Pulmonary artery endothelial cell (primary cell): ENCODE measurements at places on chromosomes 7 and 10.
A peak's percentile ranks its signal among the peaks of the same experiment; 100 is the strongest.

GRCh38 chr7:137838706-137839315 lies 8.0 kb downstream of the DGKI start:
- DNase-seq: no peak

GRCh38 chr10:78207216-78207615 lies 173.6 kb downstream of the RPS24 start:
- DNase-seq: no peak

- DNase-seq: no peak
Observed at GRCh38 chr7:149620961-149621360, 123.4 kb upstream of the ZNF746 start.

DNA sequence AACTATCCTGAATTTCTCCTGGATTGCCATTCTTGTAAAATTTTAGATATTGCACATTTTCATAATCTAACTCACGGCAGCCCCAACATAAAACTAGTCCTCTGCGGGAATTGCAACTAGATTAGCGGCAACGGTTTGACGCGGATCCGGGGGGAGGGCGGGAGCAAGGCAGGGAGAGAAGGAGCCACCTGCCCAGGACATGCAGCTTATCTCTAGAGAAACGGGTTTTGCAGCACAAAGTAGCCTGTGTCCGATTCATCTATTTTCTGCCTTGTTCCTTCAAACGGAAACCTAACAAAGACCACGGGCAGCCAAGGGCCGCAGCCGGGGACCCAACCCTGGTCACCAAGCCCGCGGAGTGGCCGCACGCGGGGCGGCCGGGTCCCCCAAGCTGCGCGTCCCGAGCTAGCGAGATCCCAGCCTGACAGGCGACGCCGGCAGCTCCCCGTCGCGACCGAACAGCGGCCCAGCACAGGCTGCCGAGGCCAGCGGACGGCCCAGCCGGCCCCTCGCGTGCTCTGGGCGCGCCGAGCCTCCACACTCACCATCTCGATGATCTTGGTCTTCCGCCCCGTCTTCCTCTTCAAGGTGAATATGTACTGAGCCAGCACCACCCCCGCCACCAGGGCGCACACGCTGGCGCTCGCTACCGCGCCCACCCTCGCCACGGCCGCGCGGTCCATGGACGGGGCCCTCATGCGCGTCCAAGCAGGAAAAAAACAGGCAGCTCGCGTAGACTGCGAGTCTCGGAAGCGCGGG lies at the start of gene NT5C3A:
TSS of gene NT5C3A (minus strand) at position 754 of the 759 bp plus-strand sequence. CDS start at position 683, 71 bp downstream.
- no peak for DNase-seq

DNA sequence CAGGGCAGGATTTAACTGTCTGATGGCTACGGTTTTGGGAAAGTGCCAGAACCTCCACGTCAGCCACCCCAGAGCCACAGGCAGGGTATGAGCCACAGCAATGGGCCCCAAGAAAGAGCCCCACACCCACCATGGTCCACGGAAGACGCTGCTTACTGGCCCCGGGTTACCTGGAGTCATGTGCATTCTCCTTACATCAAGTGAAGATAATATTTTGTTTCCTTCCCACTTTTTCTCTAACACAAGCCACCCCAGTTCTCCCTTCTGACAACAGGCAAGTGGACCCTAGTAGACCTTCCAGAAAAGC lies 67.1 kb downstream of the PRKAG2 start:
- DNase-seq: no peak

DNA sequence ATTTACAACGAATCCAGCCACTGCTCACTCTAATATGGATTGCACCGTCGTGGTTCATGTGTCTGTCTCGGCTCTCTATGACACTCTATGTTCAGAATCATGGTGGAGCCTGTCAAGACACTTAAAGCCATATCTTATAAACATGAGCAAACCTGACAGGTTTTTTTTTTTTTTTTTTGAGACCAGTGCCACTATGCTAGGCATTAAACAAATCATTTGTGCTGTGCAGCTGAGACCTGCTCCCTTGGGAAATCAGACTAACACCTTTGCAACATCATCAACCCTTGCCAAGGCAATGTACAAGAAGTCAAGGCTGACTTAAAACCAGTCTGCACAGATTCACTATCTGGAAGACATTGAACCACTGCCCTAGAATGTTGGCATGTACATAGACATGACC lies 181.2 kb upstream of the ANK3 start:
- no peak for DNase-seq

- DNase-seq: no peak
Observed at GRCh38 chr7:2403718-2404648, 572 bp downstream of the CHST12 start.

DNA sequence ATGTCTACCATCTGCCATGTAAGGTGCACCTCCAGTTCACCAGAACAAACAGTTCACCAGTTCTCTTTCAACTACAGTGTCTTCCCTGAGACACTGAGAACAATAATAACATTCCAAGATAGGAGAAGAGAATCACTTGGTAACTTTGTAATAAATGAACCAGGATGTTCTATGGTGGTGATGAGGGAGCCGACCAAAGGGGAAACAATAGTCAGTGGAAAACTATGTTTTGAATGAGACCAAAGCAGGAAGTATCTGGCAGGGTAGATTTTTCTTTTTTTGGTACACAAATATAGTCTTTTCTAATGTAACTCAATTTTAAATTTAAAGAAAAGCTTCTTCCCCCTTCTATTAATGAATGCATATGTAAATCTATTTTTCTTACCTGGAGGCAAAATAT lies 20.0 kb downstream of the HYAL4 start:
- DNase-seq: peak; percentile 20

DNA sequence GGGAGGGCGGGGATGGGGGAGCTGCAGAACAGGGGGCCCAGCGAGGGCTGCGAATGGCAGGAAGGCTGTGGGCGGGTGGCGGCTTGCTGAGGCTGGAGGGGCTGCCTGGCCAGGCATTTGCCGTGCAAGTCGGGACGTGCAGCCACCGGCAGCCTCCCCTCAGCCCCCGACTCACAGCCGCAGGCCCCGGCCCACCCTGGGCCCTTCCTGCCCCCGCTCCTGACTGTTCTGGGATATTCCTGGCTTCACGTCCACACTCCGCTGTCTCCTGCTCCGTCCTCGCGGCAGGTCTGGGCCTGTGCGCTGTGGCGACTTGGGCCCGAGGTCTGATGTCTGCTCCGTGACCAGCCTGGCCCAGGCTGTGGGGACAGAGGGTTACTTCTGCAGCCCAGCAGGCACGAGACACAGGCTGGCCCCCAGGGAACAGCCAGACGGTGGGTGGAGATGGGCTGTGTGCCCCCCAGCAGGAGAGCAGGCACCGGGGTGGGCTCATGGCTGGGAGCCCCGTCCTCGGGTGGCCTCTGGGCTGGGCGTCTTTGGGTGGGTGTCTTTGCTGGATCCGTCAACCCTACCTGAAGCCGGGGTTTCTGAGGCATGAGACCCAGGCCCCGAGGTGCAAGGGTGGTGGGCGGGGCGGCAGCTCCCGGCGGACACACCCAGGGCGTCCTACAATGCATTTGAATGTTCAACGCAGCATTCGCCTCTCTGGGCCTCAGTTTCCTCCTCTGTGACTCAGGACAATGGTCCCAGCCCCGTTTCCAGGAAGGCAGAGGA lies 86.5 kb downstream of the FOXL3 start:
- no peak for DNase-seq

DNA sequence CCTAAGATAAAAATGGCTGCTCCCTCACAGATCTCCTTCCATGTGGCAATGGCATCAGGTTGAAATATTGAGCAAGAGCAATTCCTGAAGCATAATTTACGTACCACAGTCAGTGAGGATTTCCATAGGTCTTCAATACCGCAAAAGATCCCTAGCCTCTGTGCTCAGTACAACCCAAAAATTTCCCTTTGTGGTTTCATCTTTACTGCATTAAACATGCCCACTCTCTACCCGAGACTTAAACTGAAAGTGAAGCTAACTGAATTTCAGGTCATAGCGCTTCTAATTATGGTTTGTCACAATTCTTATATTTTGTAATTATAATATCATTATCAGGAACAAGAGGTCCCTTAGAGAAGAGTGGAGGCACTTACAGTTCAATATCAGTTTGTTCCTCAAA lies 1071.1 kb downstream of the XPNPEP1 start:
- DNase-seq: no peak

GRCh38 chr7:45970454-45970853 lies 49.4 kb upstream of the IGFBP3 start:
- DNase-seq: no peak

- DNase-seq: no peak
Observed at GRCh38 chr7:117053432-117053831, 100.1 kb downstream of the ST7 start.

DNA sequence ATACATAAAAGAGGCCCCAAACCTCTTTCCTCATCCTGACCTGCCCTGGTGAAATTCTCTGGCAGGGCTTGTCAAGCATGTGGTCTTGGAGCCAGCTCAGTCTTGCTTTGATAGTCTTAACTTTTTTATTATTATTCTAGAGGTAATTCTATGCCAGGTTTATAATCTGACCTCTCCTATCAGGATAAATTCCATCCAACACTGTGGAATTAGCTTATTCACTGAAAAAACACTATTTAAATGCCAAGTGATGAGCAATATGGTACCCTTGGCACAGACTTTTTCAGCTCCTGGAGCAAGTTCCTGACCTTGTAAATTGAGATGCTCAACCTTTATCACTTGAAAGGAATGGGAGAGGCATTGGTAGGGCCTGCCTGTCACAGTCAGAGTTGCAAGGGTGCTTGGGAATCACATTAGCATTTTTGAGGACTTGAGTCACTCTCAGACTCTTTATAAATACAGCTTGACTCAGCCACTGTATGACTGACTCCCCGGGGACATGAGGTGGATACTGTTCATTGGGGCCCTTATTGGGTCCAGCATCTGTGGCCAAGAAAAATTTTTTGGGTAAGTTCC lies at the start of gene CPA4:
TSS of gene CPA4 (plus strand) at position 480 of the 576 bp plus-strand sequence. CDS start at position 500, 20 bp downstream.
- no peak for DNase-seq

DNA sequence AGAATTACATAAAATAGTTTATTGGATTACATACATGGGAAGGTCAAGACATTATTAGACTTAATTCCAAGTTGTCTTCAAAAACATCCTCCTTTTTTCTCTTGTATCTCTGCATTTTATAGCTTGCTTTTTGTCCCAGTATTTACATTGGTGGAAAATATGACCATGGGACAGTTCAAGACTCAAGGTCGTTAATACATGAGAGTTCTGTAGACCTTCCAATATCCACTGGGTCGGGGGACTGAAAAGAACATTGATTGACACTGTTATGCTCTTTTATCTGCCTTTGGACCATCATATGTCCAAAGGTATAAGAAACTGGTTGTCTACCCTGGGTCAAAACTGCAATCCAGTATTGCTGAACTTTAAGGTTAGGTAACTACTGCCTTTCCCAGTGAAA lies 36.7 kb downstream of the AKR1C4 start:
- DNase-seq: no peak

DNA sequence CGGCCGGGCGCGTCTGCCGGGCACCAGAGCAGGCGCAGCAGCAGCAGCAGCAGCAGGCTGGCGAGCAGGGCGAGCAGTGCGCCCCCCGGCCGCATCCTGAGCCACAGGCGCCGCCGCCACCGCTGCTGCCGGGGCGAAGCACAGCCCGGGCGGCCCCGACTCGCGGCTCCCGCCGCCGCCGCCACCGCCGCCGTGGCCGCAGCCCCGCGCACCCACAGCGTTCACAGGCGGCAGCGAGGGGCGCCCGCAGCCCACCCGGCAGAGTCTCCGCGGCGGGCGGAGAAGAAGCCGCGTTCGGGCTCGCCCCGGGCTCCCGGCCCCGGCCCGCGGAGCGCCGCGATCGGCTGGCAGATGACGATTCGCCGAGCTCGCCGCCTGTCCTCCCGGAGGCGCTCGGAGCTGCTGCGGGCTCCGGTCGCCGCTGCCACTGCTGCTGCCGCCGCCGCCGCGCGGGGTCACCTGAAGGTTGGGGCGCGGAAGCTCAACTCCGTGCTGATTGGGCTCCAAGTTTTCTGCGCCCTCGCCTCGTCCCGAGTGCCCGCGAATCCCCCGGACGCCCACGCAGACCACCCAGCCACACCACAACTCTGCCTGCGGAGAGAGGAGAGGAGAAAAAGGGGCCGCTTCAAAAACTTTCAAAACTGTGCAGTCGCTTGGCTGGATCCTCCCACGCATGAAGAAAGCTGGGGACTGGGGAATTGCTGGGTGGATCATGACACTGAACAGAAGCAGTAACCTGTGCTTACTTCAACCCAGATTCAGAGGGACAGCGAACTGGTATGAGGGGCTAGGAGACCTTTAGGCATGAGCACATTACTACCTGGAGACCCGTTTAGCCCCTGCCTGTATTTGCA lies at the start of gene ST8SIA6:
TSS of gene ST8SIA6 (minus strand) at position 435 of the 854 bp plus-strand sequence. CDS start at position 95, 340 bp downstream.
- no peak for DNase-seq

DNA sequence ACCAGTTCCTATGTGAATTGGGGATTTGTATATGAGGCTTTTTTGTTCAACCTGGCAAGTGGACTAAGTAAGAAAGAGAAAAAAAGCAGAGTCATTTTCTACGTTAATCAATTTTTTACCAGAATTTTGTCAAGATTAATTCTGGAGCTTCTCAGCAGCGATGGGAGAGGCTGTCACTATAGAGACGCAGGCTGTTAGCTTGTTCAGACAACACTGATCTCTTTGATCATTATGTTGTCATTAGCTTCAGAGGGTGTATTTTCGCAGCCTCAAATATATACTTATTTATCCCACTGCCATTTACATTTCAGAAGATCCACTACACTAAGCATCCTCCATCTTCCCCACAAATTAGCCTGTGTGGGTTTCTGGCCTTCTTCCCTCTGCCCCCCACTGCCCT lies 196.7 kb upstream of the PFKP start:
- DNase-seq: no peak
